Stimulated activated CD8-positive, alpha-beta memory T cell treated with anti-CD3 and anti-CD28 coated beads, Interleukin-15, amount 100 ng/mL, for 48 hours (primary cell): ENCODE measurements at places on chromosomes 12 and 14.

DNA sequence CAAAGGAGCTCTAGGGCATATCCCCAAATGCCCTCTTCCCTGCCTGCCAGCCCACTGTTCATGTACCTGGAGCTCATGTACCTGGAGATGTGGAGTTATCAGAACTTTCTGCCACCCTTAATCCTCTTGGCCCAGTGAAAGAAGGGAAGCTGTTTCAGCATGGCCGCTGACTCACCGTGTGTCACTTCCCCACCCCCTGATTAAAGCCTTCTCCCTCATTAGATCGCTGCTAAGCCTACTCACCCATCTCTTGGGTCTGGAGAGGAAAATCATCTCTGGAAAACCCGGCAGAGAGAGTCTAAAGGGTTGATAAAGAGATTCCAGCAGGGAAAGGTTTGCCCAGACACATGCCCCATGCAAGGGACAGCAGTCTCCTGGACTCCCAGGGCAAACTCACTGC lies 4.5 kb upstream of the LTBP2 start:
- no peak for DNase-seq

GRCh38 chr14:38186216-38186615 lies 21.5 kb upstream of the SSTR1 start:
- no peak for DNase-seq

- no peak for DNase-seq
Observed at GRCh38 chr12:132998741-132999140, 12.6 kb downstream of the ZNF26 start.

GRCh38 chr12:24750263-24750662 lies 198.6 kb downstream of the BCAT1 start:
- no peak for DNase-seq
